NCI-H1092 (cell line): ENCODE measurements at places on chromosomes 2 and 18.

GRCh38 chr2:160371251-160372009 lies 122.2 kb downstream of the RBMS1 start:
- peak; percentile 19 for DNase-seq

DNA sequence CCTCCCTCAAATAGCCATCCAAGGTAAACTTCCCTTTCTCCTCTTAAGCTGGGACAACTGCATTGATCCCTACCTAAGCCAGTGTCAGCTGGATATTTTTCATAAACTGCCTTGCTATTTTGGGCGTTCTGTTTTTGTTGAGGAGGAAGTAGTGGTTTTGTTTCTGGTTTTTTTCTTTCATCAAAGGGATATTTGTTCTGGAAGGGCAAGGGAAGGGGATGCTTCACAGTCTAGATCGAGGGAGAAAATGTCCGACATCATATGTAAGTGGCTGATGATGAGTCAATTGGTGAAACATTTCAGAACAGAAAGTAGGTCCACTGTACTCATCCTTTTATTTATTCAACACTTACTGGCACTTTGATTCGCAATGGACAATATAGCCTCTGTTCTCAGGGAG lies 31.0 kb downstream of the TANC1 start:
- DNase-seq, result no peak

GRCh38 chr2:225170162-225170561 lies 127.9 kb upstream of the DOCK10 start:
- no peak for DNase-seq

DNA sequence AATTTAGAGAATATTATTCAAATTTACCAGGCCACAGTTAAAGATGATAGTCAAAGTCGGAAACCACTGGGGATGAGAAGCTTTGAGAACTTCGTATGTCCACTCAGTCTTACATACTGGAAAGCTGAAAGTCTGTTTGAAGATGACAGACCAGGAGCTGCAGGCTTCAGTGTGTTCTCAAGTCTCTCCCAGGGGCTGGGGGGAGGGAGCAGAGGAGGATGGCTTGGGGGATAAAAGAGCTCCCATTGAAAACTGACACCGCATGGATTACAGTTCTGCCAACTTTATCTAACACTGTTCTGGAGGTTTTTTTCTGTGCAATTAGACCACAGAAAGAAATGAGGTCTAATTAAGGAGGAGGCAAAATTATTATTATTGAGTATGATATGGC lies 170.5 kb upstream of the ALKAL2 start:
- DNase-seq, result no peak

DNA sequence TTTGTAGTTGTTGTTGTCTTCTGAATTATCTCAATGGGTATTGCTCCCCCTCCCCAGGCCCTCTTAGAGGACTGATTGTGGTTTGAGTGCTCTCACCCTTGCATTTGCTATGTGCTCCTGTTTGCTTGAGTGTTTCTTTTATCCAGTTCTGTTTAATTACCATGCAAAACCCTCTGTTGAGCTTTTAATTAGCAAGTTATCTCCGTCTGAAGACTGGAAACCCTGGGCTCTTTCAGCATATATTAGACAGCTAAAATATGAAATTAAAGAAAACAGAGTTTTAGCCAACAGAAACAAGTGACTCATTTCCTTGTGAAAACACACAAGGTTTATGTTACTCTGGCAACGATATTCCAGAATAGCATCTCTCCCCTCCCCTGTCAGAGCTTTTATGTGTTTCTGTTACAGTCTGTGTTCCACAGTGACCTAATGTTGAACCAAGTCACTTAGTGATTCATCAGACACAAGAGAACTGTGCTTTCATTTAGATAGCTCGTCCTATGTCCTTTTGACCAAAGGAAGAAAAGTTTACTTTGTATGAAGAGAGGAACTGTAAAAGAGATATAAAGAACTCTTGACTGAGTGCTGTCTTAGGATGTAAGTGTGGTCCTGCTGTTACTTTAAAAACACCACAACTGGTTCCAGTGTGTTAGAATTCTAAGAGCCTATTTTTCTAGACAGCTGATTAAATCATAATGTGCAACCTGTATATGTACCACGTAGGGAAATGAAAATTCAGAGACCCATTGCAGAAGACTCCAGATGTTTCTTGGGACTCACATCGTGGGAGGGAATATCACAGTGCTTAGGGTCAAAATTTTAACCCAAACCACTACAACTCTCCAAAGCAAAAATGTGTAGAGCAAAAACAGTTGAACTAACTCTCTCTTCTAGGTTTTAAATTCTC lies 172.8 kb upstream of the RBMS1 start:
- peak; percentile 38 for DNase-seq

DNA sequence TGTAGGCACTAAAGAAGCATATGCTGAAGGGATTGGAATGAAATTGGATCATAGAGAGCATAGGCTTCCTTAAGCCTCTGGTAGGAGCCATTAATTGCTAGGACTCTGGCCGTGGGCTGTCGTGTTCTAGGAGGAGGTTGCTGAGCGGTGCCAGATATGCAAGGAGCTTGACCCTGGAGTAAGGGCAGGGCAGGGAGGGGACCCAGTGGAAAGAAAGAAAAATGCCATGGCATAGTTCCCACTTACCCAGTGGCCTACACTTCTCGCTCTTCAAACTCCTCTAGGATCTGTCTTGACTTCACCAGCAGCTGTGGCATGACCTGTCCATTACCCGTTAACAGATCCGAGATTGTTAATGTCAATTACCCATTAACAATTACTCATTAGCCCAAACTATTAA lies 53.1 kb downstream of the NEURL3 start:
- DNase-seq, result no peak

DNA sequence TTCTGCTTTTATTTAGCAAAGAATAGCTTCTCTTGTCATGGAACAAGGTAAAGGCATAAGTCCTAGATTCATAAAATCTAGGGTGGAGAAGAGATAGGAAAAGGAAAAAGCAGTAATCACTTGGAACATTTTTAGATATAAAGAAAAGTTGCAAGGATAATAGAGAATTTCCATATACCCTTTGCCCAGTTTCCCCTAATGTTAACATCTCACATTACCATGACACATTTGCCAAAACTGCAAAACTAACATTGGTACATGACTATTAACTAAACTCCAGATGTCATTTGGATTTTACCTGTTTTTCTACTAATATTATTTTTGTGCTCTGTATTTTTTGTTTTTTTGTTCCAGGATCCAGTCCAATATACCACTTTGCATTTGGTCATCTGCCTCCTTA lies 265.1 kb downstream of the ETAA1 start:
- DNase-seq, result no peak

DNA sequence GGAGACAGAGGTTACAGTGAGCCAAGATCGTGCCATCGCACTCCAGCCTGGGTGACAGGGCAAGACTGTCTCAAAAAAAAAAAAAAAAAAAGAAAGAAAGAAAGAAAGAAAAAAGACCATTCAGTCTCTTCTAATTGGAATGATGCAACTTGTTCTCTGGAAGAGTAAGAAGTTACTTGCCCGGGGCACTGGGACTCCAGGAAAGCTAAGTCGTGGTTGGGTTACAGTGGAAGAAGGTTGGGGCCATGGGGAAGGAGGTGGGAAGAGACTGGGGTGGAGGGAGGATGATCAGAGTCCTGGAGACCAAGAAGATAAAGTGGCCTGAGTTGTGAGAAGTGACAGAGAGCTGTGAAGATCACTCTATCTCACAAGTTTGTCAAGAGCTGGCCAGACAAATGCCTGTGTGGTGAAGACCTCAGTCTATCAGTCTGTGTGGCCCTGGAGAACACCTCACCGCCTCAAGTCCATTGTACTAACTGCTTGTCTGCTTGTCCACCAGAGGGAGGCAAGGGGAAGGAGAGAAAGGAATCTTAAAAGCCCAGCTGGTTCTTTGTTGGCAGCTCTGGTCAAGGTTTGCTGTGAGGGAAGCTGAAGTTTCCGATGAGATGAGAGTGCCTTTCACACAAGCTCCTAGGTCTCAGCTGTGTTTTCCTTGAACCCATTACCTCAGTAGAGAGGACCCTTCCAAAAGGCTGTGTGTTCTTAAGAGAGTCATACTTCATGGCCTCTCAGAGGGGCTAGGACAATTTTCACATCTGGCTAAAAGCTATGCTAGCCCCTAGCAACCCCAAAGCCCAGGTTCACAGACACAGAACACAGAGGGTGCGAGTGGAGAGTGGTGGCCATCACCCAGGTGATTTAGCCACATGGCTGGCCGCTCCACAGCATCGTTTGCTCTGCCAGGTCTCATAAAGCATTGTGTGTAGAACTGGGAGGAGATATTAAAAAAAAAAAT lies 72.0 kb upstream of the TMEM178A start:
- peak; percentile 12 for DNase-seq

GRCh38 chr2:135798762-135799161 lies 38.2 kb downstream of the LCT start:
- DNase-seq, result no peak

- no peak for DNase-seq
Measured at GRCh38 chr2:189157456-189157855, 22.1 kb downstream of the COL5A2 start.

- DNase-seq, result no peak
Measured at GRCh38 chr18:69898241-69898861, 49.3 kb downstream of the CD226 start.

DNA sequence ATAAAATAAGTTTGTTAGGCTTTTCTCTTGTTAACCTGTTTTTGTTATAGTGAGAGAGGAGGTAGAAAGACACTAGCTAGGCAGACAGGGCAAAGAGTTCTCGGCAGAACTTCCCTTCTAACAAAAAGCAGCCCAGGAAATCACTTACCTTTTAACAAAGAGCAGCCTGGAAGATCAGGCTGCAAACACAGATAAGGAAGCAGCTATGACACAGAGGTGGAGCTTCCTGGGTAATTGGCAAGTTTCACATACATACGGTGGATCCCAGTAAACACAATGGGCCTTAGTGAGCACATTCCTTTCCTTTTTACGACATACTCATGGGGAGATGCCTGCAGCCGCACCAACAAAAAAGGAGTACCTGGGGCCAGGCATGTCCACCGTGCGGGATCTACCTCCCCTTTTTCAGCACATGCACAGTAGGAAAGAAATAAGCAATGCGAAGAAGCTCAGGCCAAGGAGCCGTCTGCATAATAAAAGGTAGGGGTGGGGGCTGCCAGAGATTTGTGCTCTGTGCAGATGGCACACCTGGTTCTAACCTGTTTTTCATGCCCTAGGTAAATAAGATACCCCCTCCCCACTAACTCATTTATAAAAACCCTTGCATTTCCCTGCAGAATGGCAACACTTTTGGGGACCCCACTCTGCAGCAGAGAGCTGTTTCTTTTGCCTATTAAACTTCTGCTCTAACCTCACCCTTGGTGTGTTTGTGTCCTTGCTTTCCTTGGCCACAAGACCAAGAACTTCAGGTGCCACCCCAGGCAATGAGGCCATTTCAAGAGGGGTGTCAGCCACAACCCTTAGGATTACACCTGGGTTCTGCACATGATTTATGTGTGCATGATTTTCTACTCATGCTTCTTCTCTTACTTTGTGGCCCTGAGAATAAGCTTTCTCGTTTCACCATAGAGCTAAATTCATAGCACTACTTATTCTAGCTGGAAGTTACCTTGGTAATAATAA lies 26.5 kb downstream of the MDH1 start:
- no peak for DNase-seq
